Right atrium auricular region (tissue), 2 donors: ENCODE measurements at places on chromosomes 11 and 22. TPM values are rescaled to one million over a fixed set of nuclear protein-coding genes. Genes with fewer than 3 reads are reported as not detected.

The CD248 gene
- total RNA-seq, result 7.6 TPM

The THY1 gene
- total RNA-seq, result 7.2 TPM

The RAG2 gene
- total RNA-seq, result not detected

The SPA17 gene
- total RNA-seq, result 5.9 TPM

The KRTAP5-1 gene
- not detected for total RNA-seq

The MRGPRX2 gene
- not detected for total RNA-seq
